ENCODE measurements at places on chromosomes 11 and 22. TPM values are rescaled to one million over a fixed set of nuclear protein-coding genes. Genes with fewer than 3 reads are reported as not detected.

The ACR gene
- not detected for total RNA-seq

The LMO1 gene
- total RNA-seq, result not detected

The API5 gene
- 82.4 TPM for total RNA-seq

The ZDHHC5 gene
- total RNA-seq, result 29.2 TPM

The TRIM48 gene
- total RNA-seq, result not detected

The SLC22A25 gene
- not detected for total RNA-seq

The LGR4 gene
- 11.0 TPM for total RNA-seq

The CTSF gene
- 20.6 TPM for total RNA-seq

The ZBTB16 gene
- under 0.01 TPM for total RNA-seq

The LSP1 gene
- 0.33 TPM for total RNA-seq

The FGF19 gene
- total RNA-seq, result not detected

The PTPN5 gene
- not detected for total RNA-seq

The POU2AF2 gene
- not detected for total RNA-seq

The TREH gene
- total RNA-seq, result under 0.01 TPM

The OR51B5 gene
- total RNA-seq, result not detected

The SLC22A6 gene
- not detected for total RNA-seq

The OR8H3 gene
- not detected for total RNA-seq

The ADORA2A gene
- total RNA-seq, result 1.00 TPM

The RIC3 gene
- under 0.01 TPM for total RNA-seq

The HBG2 gene
- not detected for total RNA-seq

The TESMIN gene
- 0.87 TPM for total RNA-seq

The UCP2 gene
- 2.8 TPM for total RNA-seq

The ACCS gene
- 11.1 TPM for total RNA-seq

The IFITM1 gene
- total RNA-seq, result 23.9 TPM

The MMP13 gene
- total RNA-seq, result not detected

The OR6T1 gene
- total RNA-seq, result not detected

The AAMDC gene
- 27.9 TPM for total RNA-seq

The UPK3A gene
- total RNA-seq, result not detected

Data from uterine smooth muscle cell (primary cell).